ENCODE measurements at places on chromosomes 13 and 19.
A peak's percentile ranks its signal among the peaks of the same experiment; 100 is the strongest.

- no peak for DNase-seq
Measured at GRCh38 chr19:50187937-50188336, 15.5 kb upstream of the MYH14 start.

DNA sequence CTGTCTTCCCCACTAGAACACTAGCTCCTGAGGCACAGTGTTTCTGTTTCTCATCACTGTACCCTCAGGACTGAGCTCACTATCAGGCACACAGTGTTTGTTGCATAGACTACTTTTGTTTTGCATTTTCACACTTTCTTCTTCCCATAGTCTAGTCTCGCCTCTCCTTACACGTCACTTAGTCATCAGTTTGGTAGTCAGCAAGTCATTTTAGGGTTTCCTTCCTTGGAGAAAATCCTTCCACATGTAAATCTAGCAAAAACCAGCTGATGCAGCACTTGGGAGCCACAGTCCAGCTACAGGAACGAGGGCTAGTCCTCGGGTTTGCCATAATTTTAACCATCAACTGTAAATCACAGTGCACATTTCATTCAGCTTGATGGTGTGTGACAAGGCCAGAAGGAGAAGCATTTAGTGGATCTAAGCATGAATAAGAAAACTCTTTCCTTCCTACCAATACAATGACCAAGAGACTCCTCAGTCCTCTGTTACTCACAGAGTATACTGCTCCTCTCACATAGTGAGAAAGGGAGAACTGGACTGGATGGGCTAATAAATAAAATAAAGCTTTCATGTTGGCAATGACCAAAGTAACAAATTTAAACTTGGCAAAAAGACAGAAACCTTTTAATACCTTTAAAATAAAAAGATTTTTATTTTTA lies 221.0 kb downstream of the KLF12 start:
- DNase-seq = no peak

DNA sequence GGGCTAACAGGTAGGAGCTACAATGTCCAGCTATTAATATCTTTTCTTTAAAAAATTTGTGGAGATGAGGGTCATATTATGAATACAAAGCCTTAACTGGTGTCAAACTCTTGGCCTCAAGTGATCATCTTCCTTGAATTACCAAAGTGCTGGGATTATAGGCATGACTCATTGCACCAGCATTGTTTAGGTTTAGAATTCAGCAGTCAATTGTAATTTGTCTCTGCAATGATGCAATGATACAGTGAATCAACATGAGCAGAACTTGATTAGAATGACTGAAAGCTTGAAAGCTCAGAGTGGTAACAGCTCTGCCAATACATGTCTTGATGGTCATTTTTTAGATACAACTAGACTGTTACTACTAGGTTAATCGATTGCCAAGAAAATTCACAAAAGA lies 752.8 kb upstream of the MIR17HG start:
- no peak for DNase-seq

GRCh38 chr13:94063096-94063495 lies 416.4 kb downstream of the DCT start:
- DNase-seq = no peak

DNA sequence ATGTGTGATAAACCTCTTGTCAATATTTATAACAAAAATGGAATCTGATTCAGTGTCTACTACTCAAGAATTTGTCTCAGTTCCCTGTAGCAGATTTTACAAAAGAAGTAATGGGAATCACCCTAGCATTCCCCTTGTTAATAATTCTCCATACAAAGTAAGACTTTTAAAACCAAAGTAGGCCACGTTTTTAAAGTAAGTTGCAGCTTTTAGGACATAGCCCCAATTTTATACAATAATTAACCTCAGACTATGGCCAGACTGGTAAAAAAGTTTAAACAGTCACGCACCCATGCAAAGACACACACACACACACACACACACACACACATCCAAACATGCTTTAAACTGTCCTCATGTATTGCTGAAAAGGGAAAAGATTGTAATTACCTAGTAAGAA lies 589.9 kb downstream of the PCDH9 start:
- DNase-seq = no peak

GRCh38 chr13:47484548-47484947 lies 516.5 kb downstream of the SUCLA2 start:
- no peak for DNase-seq

- no peak for DNase-seq
Measured at GRCh38 chr13:80173224-80173623, 167.7 kb downstream of the SPRY2 start.

DNA sequence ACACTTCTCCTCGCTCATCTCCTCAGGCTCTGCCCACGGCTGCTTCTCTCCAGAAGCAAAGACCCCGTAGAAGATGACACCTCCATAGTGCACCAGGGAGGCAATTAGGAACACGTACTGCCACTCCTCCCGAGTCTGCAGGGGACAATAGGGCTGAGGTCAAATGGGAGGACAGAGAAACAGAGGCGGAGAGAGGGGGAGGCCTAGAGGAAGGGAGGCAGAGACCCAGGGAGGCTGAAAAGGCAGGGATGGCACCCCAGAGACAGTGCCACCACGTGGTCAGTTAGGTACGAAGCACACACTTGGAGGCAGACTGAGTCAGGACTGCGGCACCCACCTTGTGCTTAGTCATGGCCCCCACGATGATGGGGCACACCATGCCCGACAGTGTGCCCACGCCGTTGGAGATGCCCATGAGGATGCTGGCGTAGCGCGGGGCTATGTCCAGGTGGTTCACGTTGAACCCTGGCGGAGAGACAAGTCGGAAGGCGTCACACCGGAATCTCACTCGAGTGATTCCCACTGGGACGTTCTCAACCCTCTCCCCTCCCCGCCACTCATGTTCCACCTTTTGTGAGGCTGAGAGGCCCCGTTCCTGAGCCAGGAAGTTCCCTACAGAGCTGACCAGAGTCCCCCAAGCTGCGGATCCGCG lies 5.6 kb downstream of the GFY start:
- DNase-seq = no peak

GRCh38 chr19:39246951-39247669 lies 1.5 kb downstream of the IFNL4 start:
- DNase-seq = no peak

DNA sequence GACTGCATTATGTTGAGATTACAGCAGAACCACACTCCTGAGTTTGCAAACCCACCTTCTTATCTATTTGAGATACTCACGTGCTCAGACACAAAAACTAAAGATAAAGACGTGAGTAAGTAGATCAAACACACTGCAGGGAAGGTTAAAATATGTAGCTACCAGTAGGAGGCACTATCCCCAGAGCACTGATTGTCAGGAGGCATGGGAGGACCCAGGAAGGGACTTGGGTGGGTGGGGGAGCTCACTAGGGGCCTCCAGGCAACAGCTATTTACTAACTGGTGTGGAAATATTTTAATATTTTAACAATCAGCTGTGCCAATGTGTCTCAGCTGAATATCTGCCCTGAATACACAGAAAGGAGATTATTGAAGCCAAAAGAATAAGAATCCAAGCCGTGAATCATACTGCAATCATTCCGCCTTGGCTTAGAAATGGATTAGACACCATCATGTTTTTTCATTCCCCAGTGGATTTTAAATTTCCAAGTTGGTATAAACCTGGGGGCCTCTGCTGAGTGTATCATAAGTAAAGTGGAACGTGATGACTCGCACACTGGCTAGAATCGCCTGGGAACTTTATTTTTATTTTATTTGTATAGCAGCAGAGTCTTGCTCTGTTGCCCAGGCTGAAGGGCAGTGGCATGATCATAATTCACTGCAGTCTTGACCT lies 73.2 kb upstream of the CACNA1A start:
- DNase-seq = no peak

- DNase-seq = no peak
Measured at GRCh38 chr13:78787190-78787589, 128.2 kb upstream of the OBI1 start.

GRCh38 chr13:46211116-46211482 lies 629 bp upstream of the LRRC63 start:
- no peak for DNase-seq

GRCh38 chr13:77230560-77230959 lies 96.3 kb downstream of the MYCBP2 start:
- no peak for DNase-seq

GRCh38 chr13:25848812-25849745 lies 202.7 kb downstream of the SHISA2 start:
- no peak for DNase-seq

DNA sequence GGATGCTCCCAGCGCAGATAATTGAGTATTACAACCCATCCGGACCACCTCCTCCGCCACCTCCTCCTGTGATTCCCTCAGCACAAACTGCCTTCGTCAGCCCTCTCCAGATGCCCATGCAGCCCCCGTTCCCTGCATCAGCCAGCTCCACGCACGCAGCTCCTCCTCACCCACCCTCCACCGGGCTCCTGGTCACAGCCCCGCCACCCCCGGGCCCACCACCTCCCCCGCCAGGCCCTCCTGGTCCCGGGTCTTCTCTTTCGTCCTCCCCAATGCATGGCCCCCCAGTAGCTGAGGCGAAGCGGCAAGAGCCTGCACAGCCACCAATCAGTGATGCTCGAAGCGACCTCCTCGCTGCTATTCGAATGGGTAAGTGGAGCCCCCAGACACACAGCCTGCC lies 78.0 kb downstream of the GPR12 start:
- no peak for DNase-seq

DNA sequence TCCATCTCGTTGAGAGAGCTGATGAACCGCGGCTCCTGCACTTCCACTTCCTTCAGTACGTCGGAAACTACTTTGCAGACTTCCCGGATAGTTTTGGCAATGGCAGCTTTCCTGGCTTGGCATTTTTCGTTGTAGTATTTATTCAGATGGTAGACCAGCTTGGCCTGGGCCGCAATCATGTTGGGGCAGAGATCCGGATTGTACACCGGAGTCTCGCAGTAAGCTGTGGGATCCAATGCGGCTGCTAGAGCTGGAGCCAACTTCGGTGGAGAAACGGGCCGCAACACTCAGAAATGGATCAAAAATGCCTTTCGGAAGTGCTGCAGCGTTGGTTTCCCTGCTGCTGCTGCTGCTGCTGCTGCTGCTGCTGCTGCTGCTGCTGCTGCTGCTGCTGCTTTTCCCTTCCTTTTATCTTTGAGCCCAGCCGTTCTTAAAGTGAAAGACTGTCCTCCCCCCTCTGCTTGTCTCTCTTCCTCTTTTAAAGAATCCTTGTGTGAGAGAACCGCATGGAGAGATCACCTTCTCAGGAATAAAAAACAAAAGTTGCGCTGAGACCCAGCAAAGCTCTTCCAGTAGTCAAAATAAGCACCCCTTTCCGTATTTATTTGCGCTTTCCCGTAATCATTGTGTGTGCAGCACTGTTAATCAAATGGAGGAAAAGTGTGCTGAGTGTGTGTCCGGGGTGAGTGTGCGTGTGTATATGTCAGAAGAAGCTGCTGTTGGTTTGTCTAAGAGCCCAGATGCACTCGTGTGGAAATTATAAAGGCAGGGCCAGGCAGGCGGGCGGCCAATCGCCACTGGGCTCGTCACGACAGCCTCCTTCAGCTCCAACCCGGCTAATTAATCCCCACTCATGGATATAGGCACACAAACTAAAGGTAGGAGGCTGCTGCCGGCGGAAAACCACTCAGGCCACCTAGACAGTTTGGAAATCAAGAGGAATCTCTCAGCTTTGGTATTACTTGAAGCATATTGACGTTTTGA lies at the start of gene MAB21L1:
Gene MAB21L1, minus strand, starts transcription at position 730 of the 984 bp plus-strand sequence. Its CDS starts 551 bp downstream, at position 179.
- no peak for DNase-seq

GRCh38 chr13:106105153-106105552 lies 430.3 kb downstream of the EFNB2 start:
- DNase-seq = no peak

GRCh38 chr13:69704311-69704710 lies 403.3 kb upstream of the ATXN8OS start:
- DNase-seq = no peak

DNA sequence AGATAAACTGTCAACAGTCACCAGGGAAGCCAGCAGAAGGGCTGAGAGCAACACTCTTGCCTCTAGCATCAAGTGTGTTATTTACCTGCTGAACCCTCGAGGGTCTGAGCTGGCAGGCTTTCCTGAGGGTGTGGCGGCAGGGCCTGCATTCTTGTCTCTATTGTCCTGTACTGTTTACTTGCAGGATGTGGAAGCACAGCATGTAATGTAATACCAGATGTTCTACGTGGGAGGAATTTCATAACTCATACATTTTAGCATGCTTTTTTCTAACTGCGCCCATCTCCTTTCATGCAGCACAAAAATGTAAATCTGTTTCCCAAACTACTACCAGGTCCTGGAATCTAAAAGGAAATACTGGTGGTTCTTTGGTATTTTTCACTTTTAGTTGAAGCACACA lies 153.1 kb downstream of the RGCC start:
- DNase-seq = no peak

DNA sequence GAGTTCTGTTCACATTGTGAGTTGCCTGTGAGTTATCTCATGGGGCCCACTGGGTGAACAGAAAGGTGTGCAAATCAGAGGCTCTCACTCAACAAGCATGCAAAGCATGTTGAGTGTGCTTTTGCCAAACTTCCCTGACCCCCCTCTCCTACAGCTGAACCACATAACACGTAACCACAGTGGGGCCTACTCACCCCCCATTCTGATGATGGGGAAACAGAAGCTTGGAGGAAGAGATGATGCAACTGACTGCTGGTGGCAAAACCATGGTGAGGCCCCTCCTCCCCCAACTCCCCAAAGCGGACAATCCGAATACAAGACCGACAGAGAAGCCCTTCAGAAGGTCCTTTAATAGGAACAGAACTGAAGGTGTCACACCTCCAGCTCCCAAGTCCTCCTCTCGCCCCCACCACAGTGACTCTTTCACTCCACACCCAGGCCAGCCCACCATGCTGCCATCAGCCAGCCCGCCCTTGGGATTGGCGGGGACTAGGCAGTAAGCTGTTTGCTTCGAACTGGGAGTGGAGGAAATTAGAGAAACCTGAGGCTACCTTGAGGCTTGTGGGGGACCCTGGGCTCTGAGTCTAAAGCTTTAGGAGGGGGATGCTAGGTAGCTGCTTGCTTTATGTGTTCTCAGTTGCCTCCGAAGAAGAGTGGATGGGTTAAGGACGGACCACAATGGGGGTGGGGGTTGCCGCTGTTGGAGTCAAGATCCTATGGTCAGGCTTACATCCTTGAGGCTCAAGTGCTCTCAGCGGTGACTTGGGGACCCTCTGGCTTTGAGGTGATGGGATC lies 3.8 kb downstream of the ZNF784 start:
- no peak for DNase-seq

DNA sequence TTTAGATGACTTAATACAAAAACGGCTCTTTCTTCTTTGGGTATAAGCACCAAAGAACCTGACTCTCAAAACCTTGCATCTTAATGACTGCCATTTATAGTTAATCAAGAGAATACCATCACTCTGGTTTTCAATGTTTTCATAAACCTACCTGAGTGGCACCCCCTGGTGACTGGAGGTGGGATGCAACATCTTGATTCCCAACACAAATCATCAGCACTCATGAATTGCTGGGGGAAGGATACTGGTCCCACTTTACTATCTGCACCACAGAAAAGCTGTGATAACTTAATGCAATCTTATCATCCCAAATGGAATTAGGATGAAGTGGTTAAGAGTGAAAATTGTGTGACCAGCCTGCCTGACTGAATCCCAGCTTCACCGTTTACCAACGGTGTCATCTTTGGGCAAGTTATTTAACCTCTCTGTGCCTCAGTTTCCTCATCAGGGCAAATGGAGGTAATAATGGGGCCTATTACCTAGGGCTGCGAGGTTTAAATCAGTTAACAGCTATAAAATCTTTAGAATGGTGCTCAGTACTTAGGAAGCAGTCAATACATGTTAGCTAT lies 366.4 kb downstream of the KLF12 start:
- DNase-seq = peak; percentile 8

Data from activated CD8-positive, alpha-beta memory T cell treated with anti-CD3 and anti-CD28 coated beads for 1 hour (primary cell).